ENCODE measurements at places on chromosomes 16 and 17. TPM values are rescaled to one million over a fixed set of nuclear protein-coding genes. Genes with fewer than 3 reads are reported as not detected.

DNA sequence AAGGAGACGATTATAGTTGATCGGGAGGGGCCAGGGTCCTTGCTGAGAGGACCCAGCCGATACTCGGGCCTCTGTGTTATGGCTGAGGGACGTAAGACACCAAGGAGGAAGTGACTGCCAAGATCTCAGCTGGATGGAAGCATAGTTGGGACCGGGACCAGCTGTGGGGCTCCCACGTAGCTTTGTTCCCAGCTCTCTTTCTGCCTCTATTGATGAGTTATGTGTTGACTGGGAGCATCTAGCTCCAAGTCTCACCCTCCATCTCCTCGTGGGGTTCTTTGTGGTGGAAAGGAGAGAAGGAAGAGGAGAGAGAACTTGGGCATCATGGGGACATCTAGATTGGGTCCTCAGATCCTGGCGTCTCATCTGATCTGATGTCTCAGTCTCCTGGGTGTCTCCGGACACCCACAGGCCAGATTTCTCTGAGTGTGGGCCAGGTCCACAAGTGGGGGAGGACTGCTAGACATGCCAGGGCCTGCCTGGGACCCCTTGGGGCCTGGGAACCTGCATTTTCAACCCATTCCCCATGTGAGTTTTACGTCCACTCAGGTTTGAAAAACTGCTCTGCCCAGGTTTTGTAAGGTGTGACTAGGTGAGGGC lies 1.0 kb downstream of the MGRN1 start:
- DNase-seq: no peak

GRCh38 chr17:32941419-32942032 lies 13.6 kb downstream of the TMEM98 start:
- DNase-seq: no peak

GRCh38 chr16:85514598-85515318 lies 98.4 kb upstream of the GSE1 start:
- peak; percentile 77 for DNase-seq

- DNase-seq: no peak
Observed at GRCh38 chr17:73909186-73909585, 264.9 kb upstream of the SDK2 start.

- DNase-seq: no peak
Observed at GRCh38 chr17:66488864-66489263, 186.5 kb downstream of the PRKCA start.

DNA sequence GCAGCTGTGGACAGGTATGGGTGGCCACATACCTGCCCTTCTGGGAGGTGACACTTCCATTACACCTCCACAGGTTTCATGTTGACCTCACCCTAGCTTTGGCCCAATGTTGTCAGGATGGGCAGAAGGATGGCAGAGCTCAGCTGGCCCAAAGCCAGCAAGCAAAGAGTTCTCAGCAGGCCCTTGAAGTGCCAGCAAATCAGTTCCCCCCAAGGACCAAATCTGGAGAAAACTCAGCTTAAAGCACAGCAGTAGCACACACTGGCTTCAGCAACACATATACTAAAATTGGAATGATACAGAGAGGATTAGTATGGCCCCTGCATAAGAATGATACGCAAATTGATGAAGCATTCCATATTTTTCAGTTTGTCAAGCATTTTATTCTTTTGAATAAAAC lies 13.4 kb downstream of the ARL4D start:
- no peak for DNase-seq

- DNase-seq: no peak
Observed at GRCh38 chr16:54842743-54843423, 87.8 kb upstream of the IRX5 start.

DNA sequence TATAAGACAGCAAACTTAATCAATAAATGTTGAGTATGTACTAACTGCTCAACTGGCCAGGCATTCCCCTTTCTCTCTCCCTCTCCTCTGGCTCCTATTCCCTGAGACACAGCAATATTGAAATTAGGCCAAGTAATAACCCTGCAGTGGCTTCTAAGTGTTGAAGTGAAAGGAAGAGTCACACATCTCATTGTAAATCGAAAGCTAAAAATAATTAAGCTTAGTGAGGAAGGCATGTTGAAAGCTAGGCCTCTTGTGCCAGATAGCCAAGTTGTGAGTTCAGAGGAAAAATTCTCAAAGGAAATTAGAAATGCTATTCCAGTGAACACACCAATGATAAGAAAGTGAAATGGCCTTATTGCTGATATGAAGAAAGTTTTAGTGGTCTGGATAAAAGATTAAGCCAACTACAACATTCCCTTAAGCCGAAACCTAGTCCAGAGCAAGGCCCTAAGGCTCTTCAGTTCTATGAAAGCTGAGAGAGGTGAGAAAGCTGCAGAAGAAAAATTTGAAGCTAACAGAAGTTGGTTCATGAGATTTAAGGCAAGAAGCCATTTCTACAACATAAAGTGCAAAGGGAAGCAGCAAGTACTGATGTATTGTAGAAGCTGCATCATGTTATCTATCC lies 35.4 kb upstream of the ABCC11 start:
- no peak for DNase-seq

- no peak for DNase-seq
Observed at GRCh38 chr16:54285414-54286089, 1.0 kb downstream of the IRX3 start.

DNA sequence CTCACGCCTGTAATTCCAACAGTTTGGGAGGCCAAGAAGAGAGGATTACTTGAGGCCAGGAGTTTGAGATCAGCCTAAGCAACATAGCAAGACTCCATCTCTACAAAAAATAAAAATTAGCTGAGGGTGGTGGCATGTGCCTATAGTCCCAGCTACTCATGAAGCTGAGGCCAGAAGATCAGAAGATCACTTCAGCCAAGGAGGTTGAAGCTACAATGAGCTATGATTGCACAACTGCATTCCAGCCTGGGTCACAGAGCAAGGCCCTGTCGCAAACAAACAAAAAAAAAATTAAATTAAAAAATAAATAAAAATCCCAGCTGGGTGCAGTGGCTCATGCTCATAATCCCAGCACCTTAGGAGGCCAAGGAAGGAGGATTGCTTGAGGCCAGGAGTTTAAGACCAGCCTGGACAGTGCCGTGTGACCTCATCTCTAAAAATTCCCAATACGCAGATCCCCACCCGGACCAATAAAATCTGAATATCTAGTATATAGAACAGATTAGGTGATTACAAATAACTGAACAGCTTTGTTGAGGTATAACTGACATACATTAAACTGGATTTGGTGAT lies 18.2 kb upstream of the ATF7IP2 start:
- no peak for DNase-seq

GRCh38 chr16:57023541-57024249 lies 34.3 kb downstream of the NLRC5 start:
- no peak for DNase-seq

GRCh38 chr17:71081666-71082065 lies 912.3 kb downstream of the KCNJ2 start:
- DNase-seq: no peak

GRCh38 chr17:47299239-47299910 lies 24.4 kb upstream of the EFCAB13 start:
- no peak for DNase-seq

DNA sequence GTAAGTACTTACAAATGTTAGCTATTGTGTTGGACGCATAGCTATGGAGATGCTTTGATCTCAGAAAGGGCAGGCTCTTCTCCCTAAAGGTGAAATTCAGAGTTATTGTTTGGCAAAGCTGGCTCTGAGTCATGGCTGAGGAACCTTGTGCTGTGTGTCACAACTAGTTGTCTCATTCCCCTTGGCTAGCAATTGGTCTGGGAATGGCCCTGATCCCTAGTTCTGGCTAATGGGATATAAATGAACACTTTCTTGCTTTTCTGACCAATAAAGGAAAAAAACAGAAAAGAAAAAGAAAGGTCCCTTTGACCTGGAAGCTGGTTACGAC lies 210.6 kb downstream of the MAP2K4 start:
- peak; percentile 54 for DNase-seq

DNA sequence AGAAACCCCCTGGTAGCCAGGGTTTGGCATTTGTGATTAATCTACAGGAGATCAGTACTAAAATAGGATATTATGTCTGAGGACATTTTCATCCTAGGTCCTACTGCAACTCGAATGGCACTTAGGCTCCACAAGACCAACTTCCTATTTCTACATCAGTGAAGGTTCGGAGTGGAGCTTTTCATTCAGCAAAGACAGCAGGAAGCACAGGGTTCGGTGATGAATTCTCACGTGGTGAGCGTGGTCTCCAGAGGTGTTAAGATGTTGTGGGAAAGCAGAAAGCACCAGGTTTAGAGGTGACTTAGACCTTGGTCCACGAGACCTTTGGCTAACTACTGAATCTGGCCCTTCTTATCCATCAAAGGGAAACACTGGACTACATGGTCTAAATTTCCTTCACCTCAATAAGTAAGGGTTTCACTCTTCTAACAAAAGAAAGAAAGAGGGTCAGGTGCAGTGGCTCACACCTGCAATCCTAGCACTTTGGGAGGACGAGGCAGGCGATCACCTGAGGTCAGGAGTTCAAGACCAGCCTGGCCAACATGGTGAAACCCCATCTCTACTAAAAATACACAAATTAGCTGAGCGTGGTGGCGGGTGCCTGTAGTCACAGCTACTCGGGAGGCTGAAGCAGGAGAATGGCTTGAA lies 13.9 kb upstream of the HELZ start:
- peak; percentile 52 for DNase-seq

DNA sequence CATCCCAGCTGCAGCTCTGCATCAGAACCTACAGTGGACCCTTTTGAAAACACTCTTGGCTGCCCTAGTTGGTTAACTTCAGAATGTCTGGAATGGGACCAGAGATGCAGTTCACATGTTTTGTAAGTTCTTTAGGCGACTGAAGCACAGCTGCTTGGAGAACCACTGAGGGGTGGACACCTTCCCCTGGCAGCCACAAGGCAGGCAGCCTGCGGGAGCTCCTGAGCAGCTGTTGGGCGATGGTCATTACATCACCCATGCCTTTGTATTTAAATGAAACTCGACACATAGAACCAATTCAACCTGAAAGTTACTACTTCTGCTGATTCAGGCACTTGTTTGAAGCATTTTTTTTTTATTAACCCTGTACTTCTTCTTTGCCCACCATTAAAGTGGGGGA lies 151.5 kb downstream of the LGALS9B start:
- DNase-seq: no peak

PRPSAP2 gene
- total RNA-seq: 25.7 TPM

HIGD1B gene
- total RNA-seq: not detected

MARVELD3 gene
- 0.27 TPM for total RNA-seq

KRTAP17-1 gene
- total RNA-seq: not detected

DCUN1D3 gene
- 26.1 TPM for total RNA-seq

CACNG3 gene
- total RNA-seq: not detected

NDRG4 gene
- total RNA-seq: 322 TPM

TBC1D3B gene
- not detected for total RNA-seq

Data from adrenal gland (tissue), 19 donors.